ENCODE measurements at places on chromosomes 6 and 20.

- no peak for DNase-seq
These were observed 55.9 kb downstream of the TBC1D7 start for GRCh38 chr6:13272131-13273046.

- DNase-seq: no peak
These were observed 191.5 kb upstream of the RALGAPA2 start for GRCh38 chr20:20903773-20904500.

DNA sequence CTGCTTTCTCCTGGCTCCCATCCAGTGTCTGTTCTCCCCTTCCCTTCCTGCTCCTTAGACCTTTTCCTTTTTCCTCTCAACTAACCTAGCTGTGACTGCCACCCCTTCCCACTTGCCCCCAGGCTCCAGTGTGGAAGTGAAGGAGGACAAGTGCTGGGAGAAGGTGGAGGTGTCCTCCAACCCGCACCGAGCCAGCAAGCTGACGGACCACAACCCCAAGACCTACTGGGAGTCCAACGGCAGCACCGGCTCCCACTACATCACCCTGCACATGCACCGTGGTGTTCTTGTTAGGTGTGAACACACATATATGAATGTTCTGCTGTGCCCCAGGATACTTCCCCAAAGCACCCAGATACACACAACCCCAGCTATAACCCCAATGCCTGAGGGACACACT, 18.5 kb downstream of the CUL9 start:
- no peak for DNase-seq

DNA sequence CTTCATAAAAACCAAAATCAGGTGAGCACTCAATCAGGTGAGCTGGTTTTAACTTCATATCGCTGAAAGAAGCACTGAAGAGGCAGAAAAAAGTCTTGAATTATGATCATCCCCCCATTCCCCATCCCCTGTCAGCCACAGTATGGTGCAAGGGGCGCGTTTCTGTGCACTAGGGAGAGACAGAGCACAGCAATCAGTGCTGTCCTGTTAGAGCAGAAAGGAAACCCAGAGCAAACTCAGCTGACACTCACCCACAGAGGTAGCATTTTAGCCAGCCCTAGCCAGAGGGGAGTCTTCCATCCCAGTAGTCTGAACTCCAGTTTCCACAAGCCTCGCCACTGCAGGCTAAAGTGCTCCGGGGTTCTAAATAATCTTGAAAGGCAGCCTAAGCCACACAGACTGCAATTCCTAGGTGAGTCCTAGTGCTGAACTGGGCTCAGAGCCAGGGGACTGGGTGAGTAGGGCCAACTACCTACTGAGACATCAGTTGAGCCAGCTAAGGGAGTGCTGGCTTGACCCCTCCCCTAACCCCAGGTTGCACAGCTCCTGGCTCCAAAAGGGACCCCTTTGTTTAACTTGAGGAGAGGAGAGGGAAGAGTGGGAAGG, 1352.6 kb upstream of the GJE1 start:
- no peak for DNase-seq

- DNase-seq: no peak
These were observed 175.7 kb downstream of the REV3L start for GRCh38 chr6:111307275-111307858.

GRCh38 chr6:40411881-40412280, 175.3 kb downstream of the LRFN2 start:
- DNase-seq: no peak

DNA sequence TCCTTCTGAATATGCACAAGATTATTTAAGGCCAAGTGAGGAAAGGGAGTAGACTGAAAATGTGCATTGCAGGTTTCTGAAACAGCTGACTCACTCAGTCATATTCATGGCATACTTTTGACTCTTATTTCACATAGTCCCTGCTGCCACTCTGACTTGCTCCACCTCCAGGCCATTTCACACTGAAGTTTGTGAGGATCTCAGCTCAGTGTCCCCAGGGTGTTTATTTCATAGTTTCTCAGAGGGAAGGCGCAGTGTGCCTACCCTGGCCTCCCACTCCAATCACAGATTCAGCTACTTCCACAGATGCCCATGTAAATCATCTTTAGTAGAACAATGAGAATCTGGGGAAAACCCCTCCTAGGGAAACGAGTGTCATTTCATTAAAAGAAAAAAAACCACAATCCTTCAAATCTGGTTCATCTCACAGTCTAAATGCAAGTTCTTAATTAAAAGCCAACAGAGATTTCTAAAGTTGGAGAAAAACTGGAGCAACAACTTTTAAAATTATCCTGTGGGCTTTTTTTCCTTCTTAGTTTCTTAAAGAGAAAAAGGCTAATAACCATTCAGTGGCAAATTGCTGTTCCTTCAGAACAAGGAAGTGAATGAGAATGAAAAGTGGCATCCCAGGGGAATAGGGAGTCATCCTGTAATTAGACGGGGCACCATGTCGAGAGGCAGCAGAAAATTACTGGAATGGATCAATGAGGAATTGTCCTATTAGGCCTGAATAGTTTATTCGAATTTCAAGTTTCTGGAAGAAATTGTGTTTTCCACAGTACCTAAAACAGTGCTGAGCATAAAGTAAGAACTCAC, 133.6 kb downstream of the TFAP2B start:
- no peak for DNase-seq

GRCh38 chr20:62616728-62617621, 25.3 kb upstream of the SLCO4A1 start:
- DNase-seq: peak; percentile 83

DNA sequence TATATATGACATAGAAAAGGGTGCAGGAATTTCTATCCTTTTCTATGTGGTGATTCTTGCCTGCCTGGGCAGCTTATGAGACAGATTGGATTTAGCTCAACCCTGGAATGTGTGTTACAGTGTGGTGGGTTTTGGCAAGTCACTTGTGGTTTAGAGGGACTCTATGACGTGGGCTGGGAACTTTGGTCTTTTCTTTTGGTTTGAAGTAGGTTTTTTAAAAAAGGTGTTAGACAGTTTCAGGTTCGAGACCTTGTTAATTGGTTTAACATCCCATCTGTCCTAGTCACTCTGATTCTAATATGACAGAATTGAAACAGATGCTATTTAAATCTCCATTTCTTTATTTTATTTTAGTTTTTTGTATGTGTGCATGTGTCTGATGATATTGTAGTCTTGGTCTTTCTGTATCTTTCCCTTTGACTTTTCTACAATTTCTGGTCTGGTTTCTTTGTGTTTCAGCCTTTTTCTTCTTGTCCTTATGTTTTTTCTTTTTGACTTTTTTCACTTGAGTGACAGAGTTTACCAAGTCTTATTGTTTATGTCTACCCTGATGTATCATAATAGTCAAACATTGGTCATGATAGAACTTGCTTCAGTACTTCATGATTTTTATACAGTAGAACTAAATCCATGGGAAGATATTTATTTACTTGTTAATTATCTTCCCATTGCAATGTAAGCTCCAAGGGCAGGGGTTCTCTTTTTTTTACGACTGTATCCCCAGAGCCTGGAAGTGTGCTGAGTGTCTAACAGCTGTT, 174.3 kb downstream of the CDKAL1 start:
- DNase-seq: no peak

DNA sequence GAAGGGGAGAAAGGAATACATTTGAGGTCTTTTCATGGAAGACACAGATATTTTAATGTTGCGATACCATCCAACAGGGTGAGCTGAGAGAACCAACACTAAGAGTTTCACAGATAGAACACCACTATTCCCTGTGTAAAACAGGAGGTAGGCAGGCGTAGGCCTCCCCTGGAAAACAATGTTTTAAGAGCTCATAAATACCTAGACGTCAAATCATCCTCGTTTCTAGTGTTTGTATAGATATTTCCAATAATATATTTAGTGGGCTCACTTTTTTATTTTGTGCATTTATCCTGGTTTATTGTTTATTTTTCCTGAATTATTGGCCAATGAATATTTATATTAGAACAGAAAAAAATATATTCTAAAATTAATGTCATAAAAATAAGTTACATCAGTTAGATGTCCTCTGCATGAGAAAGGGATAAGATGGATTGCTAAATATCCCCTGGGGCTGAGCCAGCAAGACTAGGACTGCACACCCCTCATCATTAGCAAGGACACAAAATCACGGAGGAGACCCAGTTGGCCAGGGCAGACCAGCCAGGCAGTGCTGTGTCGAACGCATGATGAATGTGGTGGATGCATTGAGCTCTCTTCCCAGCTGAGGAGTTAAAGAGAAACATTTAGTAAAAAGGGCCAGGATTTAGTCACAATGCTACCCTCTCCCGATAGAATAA, 380.5 kb downstream of the C6orf118 start:
- DNase-seq: no peak

DNA sequence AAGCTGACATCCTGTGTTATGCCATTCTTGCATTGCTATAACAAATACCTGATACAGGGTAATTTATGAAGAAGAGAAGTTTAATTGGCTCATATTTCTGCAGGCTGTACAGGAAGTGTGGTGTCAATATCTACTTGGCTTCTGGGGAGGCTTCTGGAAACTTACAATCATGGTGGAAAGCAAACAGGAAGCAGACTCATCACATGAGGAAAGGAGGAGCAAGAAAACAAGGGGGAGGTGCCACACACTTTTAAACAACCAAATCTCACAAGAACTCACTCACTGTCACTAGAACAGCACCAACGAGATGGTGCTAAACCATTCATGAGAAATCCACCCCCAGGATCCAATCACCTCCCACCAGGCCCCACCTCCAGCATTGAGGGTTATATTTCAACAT, 143.1 kb upstream of the GGTLC1 start:
- DNase-seq: no peak
